ENCODE measurements at places on chromosomes 2 and 18. TPM values are rescaled to one million over a fixed set of nuclear protein-coding genes. Genes with fewer than 3 reads are reported as not detected.
A peak's percentile ranks its signal among the peaks of the same experiment; 100 is the strongest.

NYAP2 gene
- not detected for total RNA-seq

FBXO41 gene
- 7.7 TPM for total RNA-seq

LIPG gene
- total RNA-seq, result 9.1 TPM

USP37 gene
- total RNA-seq, result 11.6 TPM

CDK15 gene
- total RNA-seq, result 2.4 TPM

LYG1 gene
- total RNA-seq, result 0.58 TPM

COL4A3 gene
- 0.73 TPM for total RNA-seq

HAAO gene
- total RNA-seq, result not detected

CNTNAP5 gene
- total RNA-seq, result not detected

DNER gene
- 1.1 TPM for total RNA-seq

ZNF385B gene
- 0.81 TPM for total RNA-seq

VSNL1 gene
- not detected for total RNA-seq

FN1 gene
- 248 TPM for total RNA-seq

PSD4 gene
- 46.6 TPM for total RNA-seq

SRD5A2 gene
- total RNA-seq, result 0.07 TPM

SCYGR1 gene
- not detected for total RNA-seq

ZC3H8 gene
- total RNA-seq, result 17.0 TPM

- DNase-seq, result no peak
- no peaks in the 10 kb centered on the region for H3K36me3 ChIP-seq
- no peaks in the 10 kb centered on the region for H3K27me3 ChIP-seq
- no peaks in the 10 kb centered on the region for H3K4me1 ChIP-seq
- H3K27ac ChIP-seq, result no peak overlapping the region
Measured at GRCh38 chr2:10233131-10234012, 69.3 kb upstream of the HPCAL1 start.

- DNase-seq, result no peak
- no peaks in the 10 kb centered on the region for H3K4me1 ChIP-seq
- no peaks in the 10 kb centered on the region for H3K36me3 ChIP-seq
- no peak overlapping the region for H3K27ac ChIP-seq
- H3K4me3 ChIP-seq, result no peak overlapping the region
- H3K27me3 ChIP-seq, result no peaks in the 10 kb centered on the region
Measured at GRCh38 chr2:178997067-178997466, 52.9 kb downstream of the CCDC141 start.

GRCh38 chr2:16640001-16640700 lies 25.5 kb downstream of the CYRIA start:
- no peaks in the 10 kb centered on the region for H3K4me1 ChIP-seq
- no peaks in the 10 kb centered on the region for H3K27me3 ChIP-seq
- H3K36me3 ChIP-seq, result no peaks in the 10 kb centered on the region
- no peak overlapping the region for H3K4me3 ChIP-seq

GRCh38 chr2:46488389-46488788 lies 9.0 kb downstream of the TMEM247 start:
- no peaks in the 10 kb centered on the region for H3K27me3 ChIP-seq
- no peaks in the 10 kb centered on the region for H3K36me3 ChIP-seq
- peaks cover 6% of the 10 kb centered on the region for H3K4me1 ChIP-seq
- H3K27ac ChIP-seq, result no peak overlapping the region
- H3K4me3 ChIP-seq, result no peak overlapping the region

DNA sequence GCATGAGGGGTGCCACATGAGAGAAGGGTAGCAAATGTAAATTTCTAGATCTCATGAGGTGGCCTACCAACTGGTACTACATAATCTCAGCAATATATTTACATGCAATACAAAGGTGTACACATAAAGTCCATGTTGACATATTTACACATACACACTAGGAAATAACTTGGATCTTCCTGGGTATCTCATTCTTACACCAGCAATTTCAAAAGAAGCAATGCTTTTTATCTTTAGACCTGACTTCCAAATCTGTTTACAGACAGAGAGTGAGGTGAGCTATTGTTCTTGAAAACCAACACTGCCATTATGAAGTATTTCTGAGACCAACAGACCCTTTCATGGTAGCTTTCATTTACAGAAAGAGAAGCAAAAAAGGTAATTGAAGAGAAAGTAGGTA lies 184.2 kb downstream of the ERBB4 start:
- no peaks in the 10 kb centered on the region for H3K27me3 ChIP-seq
- H3K4me1 ChIP-seq, result no peaks in the 10 kb centered on the region
- no peak for DNase-seq
- H3K4me3 ChIP-seq, result no peak overlapping the region

DNA sequence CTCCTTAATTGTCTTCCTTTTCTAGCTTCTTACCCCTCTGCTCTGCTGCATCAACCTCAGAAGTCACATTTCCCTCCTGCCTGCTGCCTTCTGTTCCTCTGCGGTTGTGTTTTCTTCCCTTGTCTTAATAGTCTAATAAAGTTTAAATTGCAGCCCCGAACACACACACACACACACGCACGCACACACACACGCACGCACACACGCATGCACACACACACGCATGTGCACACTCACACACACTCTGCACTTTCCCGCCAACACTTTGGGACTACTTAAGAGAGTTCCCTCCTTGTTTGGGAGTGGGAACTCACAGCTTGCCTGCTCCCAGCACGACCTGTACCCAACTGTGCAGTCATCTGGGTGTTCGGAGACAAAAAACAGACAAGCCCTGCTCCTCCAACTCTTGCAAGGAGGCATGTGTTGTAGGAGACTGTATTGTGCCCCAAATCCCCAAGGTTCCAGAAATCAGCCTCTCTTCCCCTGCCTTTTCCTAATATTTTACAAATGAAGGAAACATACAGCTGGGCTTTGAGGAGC lies 99.1 kb downstream of the SETBP1 start:
- H3K27me3 ChIP-seq, result no peaks in the 10 kb centered on the region
- H3K4me1 ChIP-seq, result no peaks in the 10 kb centered on the region
- H3K36me3 ChIP-seq, result no peaks in the 10 kb centered on the region
- no peak for DNase-seq

DNA sequence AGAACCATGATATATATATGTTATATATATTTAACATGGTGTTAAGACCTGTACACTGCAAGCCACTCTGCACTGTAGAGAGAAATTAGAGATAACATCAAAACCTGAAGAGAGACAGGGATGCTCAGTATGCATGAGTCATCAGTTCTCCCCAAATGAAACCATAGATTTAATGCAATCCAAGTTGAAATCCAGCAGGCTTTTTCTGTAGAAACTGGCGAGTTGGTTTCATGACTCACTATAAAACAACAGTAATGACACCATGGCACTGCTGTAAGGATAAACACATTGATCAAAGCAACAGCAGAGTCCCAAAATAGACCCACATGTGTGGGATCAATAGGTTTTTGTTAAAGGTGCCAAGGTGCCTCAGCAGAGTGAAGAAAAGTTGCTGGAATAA lies 65.8 kb downstream of the RTP5 start:
- no peaks in the 10 kb centered on the region for H3K27me3 ChIP-seq
- DNase-seq, result peak; percentile 69
- no peak overlapping the region for H3K4me3 ChIP-seq
- no peak overlapping the region for H3K27ac ChIP-seq
- peaks cover 5% of the 10 kb centered on the region for H3K4me1 ChIP-seq

- H3K4me3 ChIP-seq, result no peak overlapping the region
- H3K4me1 ChIP-seq, result no peaks in the 10 kb centered on the region
- H3K36me3 ChIP-seq, result no peaks in the 10 kb centered on the region
- H3K27me3 ChIP-seq, result no peaks in the 10 kb centered on the region
- H3K27ac ChIP-seq, result no peak overlapping the region
Measured at GRCh38 chr2:44615950-44616518, 254.3 kb downstream of the CAMKMT start.

DNA sequence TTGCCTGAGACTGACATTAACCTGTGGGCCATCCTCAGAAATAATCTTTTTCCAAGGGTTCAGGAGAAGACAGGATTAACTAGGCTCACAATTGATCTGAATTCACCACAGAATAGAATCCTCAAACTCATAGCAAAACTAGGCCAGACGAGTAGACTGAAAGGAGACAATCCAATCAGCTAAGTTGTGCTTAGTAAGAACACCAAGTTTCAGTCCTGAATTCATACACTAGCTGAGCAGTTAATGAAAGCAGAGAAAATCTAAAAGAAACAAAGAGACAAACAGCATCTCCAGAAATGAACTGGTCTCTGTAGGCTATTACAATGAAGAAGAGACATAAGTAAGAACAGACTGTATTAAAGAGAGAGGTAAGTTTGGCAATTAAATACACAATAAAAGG lies 89.5 kb downstream of the GORASP2 start:
- no peak overlapping the region for H3K4me3 ChIP-seq
- DNase-seq, result no peak
- H3K27ac ChIP-seq, result no peak overlapping the region

GRCh38 chr2:194103941-194104659 lies 1552.9 kb upstream of the SLC39A10 start:
- no peak overlapping the region for H3K27ac ChIP-seq
- no peaks in the 10 kb centered on the region for H3K27me3 ChIP-seq
- H3K4me3 ChIP-seq, result no peak overlapping the region
- no peaks in the 10 kb centered on the region for H3K36me3 ChIP-seq
- no peaks in the 10 kb centered on the region for H3K4me1 ChIP-seq

DNA sequence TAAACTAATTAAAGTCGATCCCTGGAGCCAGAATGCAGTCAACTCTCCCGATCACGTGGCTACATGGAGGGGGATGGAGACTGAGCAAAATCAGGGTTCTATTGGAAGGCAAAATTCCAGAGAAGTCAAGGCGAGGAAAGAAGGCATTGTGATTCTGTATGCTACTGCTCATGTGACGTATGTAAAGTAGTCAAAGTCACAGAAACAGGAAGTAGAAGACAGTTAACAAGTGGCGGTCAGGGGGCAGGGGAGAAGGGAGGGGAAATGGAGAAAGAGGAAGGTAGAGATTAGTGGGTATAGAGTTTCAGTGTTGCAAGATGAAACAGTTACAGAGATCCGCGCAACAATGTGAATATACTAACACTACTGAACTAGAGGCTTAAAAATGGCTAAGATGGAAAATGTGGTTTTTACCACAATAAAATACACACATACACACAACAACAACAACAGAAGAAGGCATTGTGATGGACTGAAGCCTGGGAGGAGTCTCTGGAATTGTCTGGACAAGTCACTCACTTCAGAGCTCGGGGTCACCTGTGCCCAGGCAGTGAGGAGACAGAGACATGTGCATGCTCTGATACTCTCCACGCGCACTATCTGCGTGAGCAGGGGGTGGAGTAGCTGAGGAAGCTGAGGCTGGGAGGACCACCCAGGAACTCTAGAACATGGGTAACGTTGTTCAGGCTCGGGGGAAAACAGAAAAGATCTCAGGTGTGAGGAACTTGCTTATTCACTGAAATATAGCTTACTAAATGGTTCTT lies 89.9 kb upstream of the CDCA7 start:
- peaks cover 5% of the 10 kb centered on the region for H3K36me3 ChIP-seq
- H3K27me3 ChIP-seq, result no peaks in the 10 kb centered on the region
- no peak overlapping the region for H3K4me3 ChIP-seq
- H3K27ac ChIP-seq, result no peak overlapping the region
- no peak for DNase-seq

DNA sequence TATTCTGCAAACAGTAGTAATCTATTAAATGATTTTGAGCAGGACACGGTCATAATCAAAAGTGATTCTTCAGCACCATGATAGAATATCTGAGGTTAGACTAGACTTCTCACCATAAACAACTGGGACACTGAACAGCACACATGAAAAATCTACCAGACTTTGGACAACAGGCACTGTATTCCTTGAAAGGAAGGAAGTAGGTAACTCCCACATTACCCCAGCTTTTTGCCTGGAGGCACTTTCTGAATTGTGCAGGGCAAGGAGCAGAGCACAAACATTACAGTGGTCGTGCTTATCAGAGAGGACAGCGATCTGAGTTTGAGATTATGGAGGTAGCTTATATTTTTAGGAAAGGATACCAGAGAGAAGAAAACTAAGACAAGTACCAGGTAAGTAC lies 25.3 kb upstream of the IL1RL1 start:
- H3K4me1 ChIP-seq, result peaks cover 28% of the 10 kb centered on the region
- no peaks in the 10 kb centered on the region for H3K27me3 ChIP-seq
- H3K36me3 ChIP-seq, result no peaks in the 10 kb centered on the region
- H3K4me3 ChIP-seq, result no peak overlapping the region
- peak; percentile 55 for DNase-seq

- H3K4me1 ChIP-seq, result no peaks in the 10 kb centered on the region
- DNase-seq, result peak; percentile 33
- no peaks in the 10 kb centered on the region for H3K27me3 ChIP-seq
- H3K36me3 ChIP-seq, result no peaks in the 10 kb centered on the region
- no peak overlapping the region for H3K4me3 ChIP-seq
Measured at GRCh38 chr2:41194230-41194629, 742.3 kb upstream of the SLC8A1 start.

DNA sequence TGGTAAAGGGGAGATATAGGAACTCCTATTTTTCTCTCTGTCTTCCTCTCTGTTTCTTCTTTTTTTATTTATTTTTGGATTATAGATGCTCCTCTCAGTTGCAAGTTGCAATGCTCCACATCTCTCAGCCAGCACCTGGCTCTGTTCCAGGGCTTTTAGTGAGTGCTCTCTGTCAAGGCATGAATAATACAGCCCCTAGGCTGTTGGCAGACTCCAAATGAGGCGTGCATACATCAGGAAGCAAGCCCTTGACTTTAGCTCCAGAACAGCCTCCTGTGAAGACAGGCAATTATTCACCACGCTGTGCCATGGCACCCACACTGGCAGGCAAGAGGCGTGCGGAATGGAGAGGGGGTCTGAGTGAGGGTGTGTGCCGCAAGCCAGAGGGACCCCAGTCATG lies 228.1 kb upstream of the PXDN start:
- peaks cover 26% of the 10 kb centered on the region for H3K27me3 ChIP-seq
- no peak overlapping the region for H3K27ac ChIP-seq
- no peak overlapping the region for H3K4me3 ChIP-seq

DNA sequence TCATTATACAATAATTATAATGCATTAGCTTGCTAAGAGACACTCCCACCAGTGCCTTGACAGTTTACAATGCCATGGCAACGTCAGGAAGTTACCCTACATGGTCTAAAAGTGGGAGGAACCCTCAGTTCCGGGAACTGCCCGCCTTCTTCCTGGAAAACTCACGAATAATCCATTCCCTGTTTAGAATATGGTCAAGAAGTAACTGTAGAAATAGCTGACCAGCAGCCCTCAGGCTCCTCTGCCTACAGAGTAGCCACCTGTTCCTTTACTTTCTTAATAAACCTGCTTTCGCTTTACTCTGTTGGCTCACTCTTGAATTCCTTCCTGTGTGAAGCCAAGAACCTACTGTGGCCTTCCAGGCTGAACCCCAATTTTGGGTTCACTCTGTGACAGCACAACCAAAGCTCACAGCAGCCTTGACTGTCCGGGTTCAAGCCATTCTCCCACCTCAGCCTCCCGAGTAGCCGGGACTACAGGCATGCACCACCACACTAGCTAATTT lies 20.0 kb upstream of the PTPN2 start:
- no peak overlapping the region for H3K4me3 ChIP-seq
- no peak for DNase-seq
- no peaks in the 10 kb centered on the region for H3K4me1 ChIP-seq

DNA sequence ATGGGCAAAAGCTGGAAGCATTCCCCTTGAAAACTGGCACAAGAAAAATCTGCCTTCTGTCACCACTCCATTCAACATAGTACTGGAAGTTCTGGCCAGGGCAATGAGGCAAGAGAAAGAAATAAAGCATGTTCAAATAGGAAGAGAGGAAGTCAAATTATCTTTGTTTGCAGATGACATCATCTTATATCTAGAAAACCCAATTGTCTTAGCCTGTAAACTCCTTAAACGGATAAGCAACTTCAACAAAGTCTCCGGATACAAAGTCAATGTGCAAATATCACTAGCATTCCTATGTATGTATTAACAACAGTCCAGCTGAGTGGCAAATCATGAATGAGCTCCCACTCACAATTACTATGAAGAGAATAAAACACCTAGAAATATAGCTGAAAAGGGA lies 1579.3 kb downstream of the SUCLG1 start:
- no peaks in the 10 kb centered on the region for H3K27me3 ChIP-seq
- no peak overlapping the region for H3K4me3 ChIP-seq
- no peaks in the 10 kb centered on the region for H3K36me3 ChIP-seq
- peak; percentile 43 for DNase-seq
- H3K27ac ChIP-seq, result 0 out of 2 replicates have a peak overlapping the region, but pooled peaks have one; percentile 6

All from PC-3 (cell line).